ENCODE measurements at places on chromosomes 5 and 9.

- DNase-seq: no peak
Measured at GRCh38 chr5:56281489-56282165, 48.5 kb upstream of the ANKRD55 start.

DNA sequence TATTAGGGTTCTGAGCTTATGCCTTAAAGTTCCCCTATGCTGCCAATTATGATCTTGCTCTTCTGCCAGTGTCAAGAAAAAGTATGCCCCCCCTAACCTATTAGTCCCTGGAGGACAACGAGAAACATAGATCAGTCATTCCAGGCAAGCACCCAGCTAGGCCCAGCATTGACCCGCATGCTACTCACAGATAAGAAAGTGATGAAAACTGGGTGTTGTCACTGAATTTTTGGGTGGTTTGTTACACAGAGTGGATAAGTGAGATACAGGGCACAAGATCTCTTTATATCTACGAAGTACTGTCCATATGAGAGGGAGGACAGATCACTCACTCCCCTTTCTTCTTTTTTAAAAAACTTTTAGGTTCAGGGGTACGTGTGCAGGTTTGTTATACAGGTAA is 6.4 kb upstream of the TEX48 start:
- DNase-seq: no peak

DNA sequence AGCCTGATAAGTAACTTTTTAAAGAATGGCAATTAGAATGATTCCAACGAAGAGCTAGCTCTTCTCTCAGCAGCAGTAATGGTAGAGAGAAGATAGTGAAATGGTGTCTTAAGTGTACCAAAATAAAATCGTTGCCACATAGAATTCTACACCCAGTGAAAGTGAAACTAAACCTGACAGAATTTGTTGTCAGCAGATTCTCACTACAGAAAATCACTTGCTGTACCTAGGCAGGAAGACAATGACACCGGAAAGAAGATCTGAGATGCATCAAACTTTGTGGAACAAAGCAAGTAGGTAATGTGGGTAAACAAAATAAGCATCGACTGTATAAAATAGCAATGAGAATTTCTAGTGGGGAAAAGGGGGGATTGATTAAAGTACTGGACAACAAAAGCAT is 20.7 kb upstream of the EBF1 start:
- no peak for DNase-seq

DNA sequence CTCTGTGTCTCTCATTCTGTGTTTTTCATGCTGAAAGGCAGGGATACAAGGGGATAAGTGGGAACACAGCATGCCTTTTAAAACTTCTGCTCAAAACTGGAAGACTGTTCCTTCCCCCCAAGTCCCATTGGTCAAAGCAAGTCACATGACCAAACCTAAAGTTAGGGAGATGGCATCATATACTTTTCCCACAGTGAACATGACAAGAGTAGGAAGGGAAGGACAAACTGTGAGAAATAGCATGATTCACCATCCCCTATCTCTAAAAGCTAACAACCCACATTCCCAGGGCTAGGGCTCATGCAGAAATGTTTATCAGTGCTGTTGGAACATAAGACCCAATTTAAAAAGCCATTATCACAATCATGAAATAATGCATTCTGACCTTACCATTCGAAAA is 24.2 kb upstream of the SHISAL2B start:
- DNase-seq: no peak

- DNase-seq: no peak
Measured at GRCh38 chr9:130443456-130443801, 1.3 kb upstream of the ASS1 start.

- no peak for DNase-seq
Measured at GRCh38 chr5:51544031-51544785, 161.0 kb downstream of the ISL1 start.

Data from stimulated activated CD8-positive, alpha-beta memory T cell treated with anti-CD3 and anti-CD28 coated beads, Interleukin-2, amount 100 ng/mL, for 48 hours (primary cell).